ENCODE measurements at places on chromosomes 16 and 17.

DNA sequence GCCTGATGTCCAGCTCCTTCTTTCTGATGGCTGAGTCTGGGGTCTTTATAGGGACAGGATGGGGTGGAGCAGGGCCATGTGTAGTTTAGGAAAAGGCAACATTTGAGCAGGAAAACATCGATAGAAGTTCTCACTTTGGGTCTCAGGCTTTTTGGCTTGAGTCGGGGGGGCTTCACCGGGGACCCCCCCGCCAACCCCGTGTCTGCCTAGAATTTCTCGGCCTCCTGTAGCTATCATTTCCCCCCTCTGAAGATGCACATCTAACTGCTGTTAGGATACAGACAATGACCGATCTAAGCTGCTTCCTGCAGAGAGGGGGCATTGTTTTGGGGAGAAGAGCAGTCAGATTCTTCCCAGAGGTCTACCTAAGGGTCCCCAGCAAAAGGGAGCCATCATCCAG is 16.7 kb upstream of the ZNHIT3 start:
- no peak for DNase-seq

- no peak for DNase-seq
These were observed 51.3 kb upstream of the MRPS23 start for GRCh38 chr17:57900991-57901743.

- no peak for DNase-seq
These were observed 75.9 kb downstream of the USP22 start for GRCh38 chr17:20966870-20967269.

GRCh38 chr17:13546851-13547250 is 54.9 kb downstream of the HS3ST3A1 start:
- no peak for DNase-seq

GRCh38 chr17:71521724-71522123 is 599.1 kb upstream of the SOX9 start:
- DNase-seq: no peak

GRCh38 chr17:10046786-10047785 is 142.0 kb upstream of the RCVRN start:
- no peak for DNase-seq

DNA sequence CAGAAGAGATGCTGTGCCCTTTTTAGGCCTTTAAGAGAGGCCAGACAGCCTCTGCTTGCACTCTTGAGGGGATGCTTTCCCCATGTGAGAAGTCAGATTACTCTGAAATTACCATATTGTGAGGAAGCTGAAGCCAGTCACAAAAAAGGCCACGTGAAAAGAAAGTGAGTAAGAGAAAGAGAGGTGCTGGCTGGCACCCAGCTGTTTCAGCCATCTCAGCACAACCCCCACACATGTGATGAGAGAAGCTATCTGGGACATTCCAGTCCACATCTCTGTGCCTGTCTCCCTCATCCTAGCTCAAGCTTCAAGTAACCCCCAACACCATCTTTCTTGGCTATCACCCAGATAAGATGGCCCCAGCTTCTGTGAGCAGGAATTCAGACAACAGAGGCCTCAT is 131.4 kb downstream of the HS3ST2 start:
- DNase-seq: no peak

- DNase-seq: no peak
These were observed 37.5 kb downstream of the SPECC1 start for GRCh38 chr17:20046629-20047028.

DNA sequence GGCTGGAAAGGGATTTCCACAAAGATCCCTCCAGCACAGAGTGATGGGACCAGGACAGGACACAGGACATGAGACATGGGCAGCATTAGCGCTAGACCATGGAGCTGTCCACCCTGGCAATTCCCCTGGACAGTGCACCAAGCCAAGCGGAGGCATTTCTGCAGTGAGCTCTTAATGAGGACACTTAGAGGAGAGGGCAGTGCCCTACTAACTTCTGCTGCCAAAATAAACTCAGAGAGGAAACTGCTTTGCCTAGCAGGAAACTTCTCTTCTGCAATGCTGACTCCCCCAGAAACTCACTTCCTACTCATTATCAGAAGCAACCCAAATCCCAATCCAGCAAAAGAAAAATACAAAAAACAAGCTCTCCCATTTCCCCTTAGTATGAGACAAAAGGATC is 119.2 kb downstream of the HS3ST2 start:
- DNase-seq: no peak

DNA sequence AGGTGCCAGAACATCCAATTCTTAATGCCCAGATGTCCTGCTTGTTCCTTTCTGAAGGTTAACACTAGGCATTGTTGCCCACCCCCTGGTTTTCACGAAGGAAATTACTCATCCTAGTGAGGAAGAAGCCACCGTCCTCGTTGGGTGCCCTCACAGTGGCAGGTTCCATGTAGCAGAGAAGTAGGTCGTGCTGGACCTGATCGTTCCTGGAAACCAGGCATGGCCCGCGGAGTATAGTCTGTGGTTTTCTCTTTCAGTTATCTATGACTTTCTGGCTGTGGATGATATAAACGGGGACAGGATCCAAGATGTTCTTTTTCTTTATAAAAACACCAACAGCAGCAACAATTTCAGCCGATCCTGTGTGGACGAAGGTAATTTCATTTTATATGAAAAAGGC is 16.5 kb downstream of the RGS11 start:
- DNase-seq: no peak

- DNase-seq: no peak
These were observed 201.0 kb upstream of the NLRP1 start for GRCh38 chr17:5785338-5785737.

DNA sequence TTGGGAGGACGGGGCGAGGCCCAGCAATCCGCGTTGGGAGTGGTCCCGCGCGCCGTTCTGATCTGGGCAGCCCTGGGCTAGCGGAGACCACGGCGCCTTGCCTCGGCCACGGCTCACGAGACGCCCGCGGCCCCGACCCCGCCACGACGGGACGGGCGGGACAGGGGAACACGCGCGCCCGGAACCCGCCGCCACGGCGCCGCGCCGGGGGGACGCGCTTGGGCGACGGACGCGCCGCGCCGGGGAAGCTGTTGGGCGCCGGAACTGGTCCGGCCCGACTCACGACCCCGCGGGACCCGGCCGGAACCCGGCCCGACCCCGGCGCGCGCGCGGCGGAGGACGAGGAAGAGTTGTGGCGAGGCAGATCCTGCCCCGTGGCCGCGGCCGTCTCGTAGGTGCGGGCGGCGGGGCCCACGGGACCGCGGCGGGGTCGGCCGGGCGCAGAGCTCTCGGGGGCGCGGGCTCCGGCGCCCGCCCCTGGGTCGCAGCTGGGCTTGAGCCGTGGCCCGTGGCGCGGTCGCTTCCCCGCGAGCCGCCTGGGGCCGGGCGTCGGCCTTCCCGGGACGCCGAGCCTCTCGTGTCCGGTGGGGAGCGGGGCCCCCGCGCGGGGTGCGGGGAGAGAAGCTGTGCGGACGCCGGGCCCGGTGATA is at the start of gene ACSF3:
Gene ACSF3, plus strand, starts transcription at position 251 of the 650 bp plus-strand sequence. CDS start 6,830 bp downstream, outside the sequence.
- DNase-seq: no peak

DNA sequence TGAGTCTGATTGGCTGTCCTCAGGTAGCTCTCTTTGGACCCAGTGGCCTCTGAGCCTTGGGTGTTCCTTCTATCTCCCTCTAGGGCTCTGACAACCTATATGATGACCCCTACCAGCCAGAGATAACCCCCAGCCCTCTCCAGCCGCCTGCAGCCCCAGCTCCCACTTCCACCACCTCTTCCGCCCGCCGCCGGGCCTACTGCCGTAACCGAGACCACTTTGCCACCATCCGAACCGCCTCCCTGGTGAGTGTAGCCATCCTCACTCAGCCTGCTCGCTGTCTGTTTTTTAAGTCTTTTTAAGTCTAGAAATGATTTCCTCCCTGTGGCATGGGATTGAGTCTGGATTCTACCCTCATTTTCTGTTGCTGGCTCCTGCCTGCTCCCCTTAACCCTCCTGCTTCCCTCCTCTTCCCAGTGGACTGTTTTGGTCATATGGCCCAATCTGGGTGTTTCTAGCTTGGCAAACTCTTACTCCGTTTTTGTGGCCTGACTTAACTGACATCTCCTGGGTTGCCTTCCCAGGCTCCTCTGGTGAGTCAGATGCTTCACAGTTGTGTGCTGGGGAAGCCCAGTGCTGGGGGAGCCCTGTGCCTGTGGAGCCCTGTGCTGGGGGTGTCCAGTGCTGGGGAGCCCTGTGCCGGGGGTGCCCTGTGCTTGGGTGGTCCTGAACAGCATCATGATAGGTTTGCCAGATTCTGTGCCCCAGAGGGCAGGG is 9.9 kb downstream of the TAOK2 start:
- no peak for DNase-seq

- no peak for DNase-seq
These were observed 14.5 kb downstream of the TUBG1 start for GRCh38 chr17:42623732-42624596.

- DNase-seq: no peak
These were observed 119.0 kb upstream of the HS3ST2 start for GRCh38 chr16:22694887-22695382.

GRCh38 chr17:73410586-73411312 is 98.9 kb upstream of the CDC42EP4 start:
- DNase-seq: no peak

DNA sequence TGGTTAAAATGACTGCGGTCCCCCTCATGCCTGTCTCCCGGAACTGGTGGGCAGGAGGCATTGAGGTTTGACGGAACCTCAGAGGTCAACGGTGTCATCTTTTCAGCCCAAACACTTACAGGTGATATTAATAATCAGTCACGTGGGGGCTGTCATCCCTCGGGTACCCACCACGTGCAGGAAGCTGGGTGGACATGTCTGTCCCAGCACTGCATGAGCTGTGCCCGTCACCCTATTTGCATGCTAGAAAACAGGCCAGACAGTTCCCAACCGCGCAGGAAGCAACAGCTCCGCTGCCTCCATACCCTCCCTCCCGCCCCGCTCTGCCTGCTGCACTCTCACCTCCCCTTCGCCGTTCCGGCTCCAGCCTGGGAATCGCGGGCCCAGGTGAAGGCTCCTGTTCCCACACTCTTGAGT is 1.4 kb downstream of the SYNGR3 start:
- DNase-seq: no peak

GRCh38 chr16:49816875-49817274 is 39.0 kb downstream of the ZNF423 start:
- no peak for DNase-seq

- no peak for DNase-seq
These were observed 38.8 kb downstream of the SDK2 start for GRCh38 chr17:73605444-73605843.

- peak; percentile 3 for DNase-seq
These were observed 308.1 kb upstream of the ZFHX3 start for GRCh38 chr16:73355981-73356380.

DNA sequence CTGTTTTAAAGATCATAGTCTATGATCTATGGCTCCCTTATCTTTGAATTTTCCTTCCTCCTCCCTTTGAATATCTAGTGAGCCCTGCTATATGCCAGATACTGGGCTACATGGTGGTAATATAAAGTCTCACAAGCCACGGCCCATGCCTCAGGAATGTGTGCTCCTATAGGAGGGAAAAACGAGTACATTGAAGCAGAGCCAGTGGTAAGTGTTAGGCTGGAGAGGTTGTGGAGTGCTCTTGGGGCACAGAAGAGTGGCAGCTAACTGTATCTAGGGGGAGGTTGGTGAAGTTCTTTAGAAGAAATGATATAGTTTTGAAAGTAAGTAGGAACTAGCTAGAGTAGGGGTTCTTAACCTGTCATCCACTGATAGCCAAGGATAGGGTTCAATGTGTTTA is 105.8 kb upstream of the PMFBP1 start:
- DNase-seq: no peak

- DNase-seq: no peak
These were observed 9.0 kb upstream of the NGFR start for GRCh38 chr17:49486012-49486641.

GRCh38 chr16:55289353-55289752 is 34.6 kb upstream of the IRX6 start:
- DNase-seq: no peak

DNA sequence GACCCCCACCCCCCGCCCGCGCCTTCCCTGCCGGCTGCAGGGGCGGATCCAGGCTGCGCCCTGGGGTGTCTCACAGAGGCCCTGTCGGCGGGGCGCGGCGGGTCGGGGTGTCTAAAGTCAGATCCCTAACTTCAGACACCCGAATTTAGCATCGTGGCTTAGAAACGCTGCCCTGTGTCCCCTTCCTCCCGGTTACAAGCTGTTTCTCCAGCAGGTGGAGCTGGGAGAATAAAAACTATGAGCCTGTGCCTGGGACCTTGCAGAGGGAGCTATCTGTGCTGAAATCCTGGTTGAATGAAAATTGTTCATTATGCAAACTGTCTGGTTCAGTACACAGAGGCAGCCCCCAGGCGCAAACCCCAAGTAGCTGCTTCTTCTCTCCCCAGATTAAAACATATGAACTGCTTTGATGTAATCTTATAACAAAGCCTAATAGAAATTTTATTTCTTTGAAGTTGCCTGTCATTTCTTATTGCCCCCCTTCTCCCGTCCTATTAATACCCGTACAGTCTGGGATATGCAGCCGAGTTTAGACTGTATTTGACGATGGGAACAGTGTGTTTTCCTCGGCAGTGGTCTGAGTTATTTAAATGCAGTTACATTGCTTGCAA is 79.0 kb downstream of the RPA1 start:
- DNase-seq: peak; percentile 37

DNA sequence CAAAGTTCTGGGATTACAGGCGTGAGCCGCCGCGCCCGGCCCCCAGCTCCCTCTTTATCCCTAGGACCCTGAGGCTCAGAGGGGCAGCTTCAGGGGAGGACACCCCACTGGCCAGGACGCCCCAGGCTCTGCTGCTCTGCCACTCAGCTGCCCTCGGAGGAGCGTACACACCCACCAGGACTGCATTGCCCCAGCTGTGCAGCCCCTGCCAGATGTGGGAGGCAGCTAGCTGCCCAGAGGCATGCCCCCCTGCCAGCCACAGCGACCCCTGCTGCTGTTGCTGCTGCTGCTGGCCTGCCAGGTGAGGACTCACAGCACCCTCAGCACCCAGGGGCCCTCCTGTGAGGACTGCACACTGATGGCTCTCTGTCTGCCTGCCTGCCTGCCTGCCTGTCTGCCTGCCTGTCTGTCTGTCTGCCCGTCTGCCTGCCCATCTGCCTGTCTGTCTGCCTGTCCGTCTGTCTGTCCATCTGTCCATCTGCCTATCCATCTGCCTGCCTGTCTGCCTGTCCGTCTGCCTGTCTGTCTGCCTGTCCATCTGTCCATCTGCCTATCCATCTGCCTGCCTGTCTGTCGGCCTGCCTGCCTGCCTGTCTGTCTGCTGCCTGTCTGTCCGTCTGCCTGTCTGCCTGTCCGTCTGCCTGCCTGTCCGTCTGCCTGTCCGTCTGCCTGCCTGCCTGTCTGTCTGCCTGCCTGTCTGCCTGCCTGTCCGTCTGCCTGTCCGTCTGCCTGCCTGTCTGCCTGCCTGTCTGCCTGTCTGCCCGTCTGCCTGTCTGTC is 5.0 kb downstream of the GCGR start:
- no peak for DNase-seq

Data from hippocampal formation (tissue), 2 donors.